NCI-H1436 (cell line): ENCODE measurements at places on chromosomes 13 and 19.

- DNase-seq, result no peak
Measured at GRCh38 chr13:98576200-98576945, 534 bp downstream of the STK24 start.

DNA sequence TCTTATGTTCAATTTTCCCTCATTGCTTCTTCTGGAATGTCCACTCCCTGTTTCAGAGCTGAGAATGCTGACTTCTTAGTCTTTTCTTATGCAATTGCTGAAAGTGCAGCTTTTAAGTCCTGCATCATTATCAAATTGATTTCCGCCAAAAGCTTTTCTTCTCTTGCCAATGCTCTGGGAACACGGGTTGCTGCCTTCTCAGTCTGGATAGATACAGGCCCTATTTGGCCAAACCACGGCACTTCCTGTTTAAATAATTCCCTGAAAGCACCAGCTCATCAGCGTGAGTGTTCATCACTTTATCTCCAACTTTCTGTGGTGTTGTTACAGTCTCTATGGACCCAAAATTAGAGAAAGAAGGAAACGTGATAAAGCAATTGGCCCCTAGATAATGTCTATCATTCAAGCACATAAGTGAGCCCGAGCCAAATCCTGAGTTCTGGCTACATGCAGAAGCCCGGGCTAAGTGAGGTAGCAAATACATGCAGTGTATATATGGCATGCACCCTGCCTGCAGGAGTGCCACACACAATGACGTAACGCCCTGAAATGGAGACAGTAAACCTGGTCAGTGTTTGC is 85.7 kb downstream of the CYSLTR2 start:
- DNase-seq, result no peak

GRCh38 chr13:19089315-19089714 is 92.3 kb downstream of the TUBA3C start:
- DNase-seq, result no peak

DNA sequence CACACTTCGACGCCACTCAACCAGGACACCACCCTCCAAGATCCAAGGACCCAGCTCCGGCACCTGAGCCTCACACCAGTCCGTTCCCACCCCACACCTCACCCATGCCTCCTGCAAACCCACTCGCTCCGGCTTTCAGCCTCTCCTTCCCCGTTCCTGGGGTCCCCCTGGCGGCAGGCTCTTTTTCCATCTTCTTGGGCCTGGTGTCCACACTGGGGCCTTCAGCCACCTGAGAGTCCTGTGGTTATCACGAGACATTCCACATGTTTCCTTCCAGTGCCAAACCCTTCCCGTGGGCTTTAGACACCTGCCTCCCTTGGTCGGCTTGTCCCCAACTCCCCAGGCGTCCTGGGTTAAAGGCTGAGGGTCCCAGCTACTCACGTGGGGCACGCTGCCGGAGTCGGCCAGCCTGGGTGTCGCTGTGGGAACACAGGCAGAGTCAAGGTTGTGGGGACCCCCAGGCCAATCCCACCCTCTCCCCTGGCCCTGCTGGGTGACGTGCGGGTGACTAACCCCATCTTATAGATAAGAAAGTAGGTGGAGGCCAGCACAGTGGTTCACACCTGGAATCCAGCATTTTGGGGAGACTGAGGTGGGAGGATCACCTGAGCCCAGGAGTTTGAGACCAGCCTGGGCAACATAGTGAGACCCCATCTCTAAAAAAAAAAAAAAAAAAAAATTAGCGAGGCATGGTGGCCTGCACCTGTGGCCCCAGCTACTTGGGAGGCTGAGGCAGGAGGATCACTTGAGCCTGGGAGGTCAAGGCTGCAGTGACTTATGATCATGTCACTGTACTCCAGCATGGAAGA is 1.9 kb downstream of the JSRP1 start:
- DNase-seq, result no peak

GRCh38 chr19:51784922-51785690 is 9.9 kb upstream of the FPR3 start:
- no peak for DNase-seq

- no peak for DNase-seq
Measured at GRCh38 chr19:16325161-16325527, 518 bp downstream of the KLF2 start.
